Smooth muscle cell of the pulmonary artery (primary cell): ENCODE measurements at places on chromosomes 1 and 21. TPM values are rescaled to one million over a fixed set of nuclear protein-coding genes. Genes with fewer than 3 reads are reported as not detected.

The CDK18 gene
- total RNA-seq, result 6.4 and 11.1 TPM in 2 replicates

The DHCR24 gene
- 61.4 and 65.6 TPM in 2 replicates for total RNA-seq

The UQCRHL gene
- 1.4 and 1.5 TPM in 2 replicates for total RNA-seq

The CD1B gene
- not detected in 2 replicates for total RNA-seq

The CACNA1E gene
- 0.03 TPM in 1 of 2 replicates, not detected in the other for total RNA-seq

The HOOK1 gene
- not detected in 2 replicates for total RNA-seq

The FMO5 gene
- 0.43 and 1.4 TPM in 2 replicates for total RNA-seq

The MFAP2 gene
- total RNA-seq, result 13.0 and 39.9 TPM in 2 replicates

The PPP1R12B gene
- 19.4 and 21.9 TPM in 2 replicates for total RNA-seq

The ETNK2 gene
- 0.78 and 1.5 TPM in 2 replicates for total RNA-seq

The MAP3K7CL gene
- 17.3 and 43.7 TPM in 2 replicates for total RNA-seq

The TBX19 gene
- 1.2 and 1.7 TPM in 2 replicates for total RNA-seq

The CLCA1 gene
- not detected in 2 replicates for total RNA-seq

The TRIM58 gene
- total RNA-seq, result 0.07 and 0.13 TPM in 2 replicates

The SLFNL1 gene
- 0.46 and 0.86 TPM in 2 replicates for total RNA-seq

The GBP3 gene
- 12.1 and 19.3 TPM in 2 replicates for total RNA-seq

The FCAMR gene
- total RNA-seq, result not detected in 2 replicates

The NEK7 gene
- 285 and 301 TPM in 2 replicates for total RNA-seq

The CELA2B gene
- 0.59 TPM in 1 of 2 replicates, not detected in the other for total RNA-seq

The VCAM1 gene
- total RNA-seq, result 4.2 and 20.7 TPM in 2 replicates

The ESRRG gene
- total RNA-seq, result not detected in 2 replicates

The CD2 gene
- not detected in 2 replicates for total RNA-seq

The LCE1F gene
- not detected in 2 replicates for total RNA-seq

The ACTL8 gene
- total RNA-seq, result 0.07 TPM in 1 of 2 replicates, not detected in the other

The SPATA46 gene
- not detected in 2 replicates for total RNA-seq

The MLLT11 gene
- 4.5 and 8.2 TPM in 2 replicates for total RNA-seq

The ARTN gene
- total RNA-seq, result 0.07 and 0.63 TPM in 2 replicates

The S100A3 gene
- total RNA-seq, result 1.7 and 4.4 TPM in 2 replicates

The NKAIN1 gene
- 0.26 and 0.40 TPM in 2 replicates for total RNA-seq

The AMY2A gene
- not detected in 2 replicates for total RNA-seq

The MYOM3 gene
- 0.13 and 0.17 TPM in 2 replicates for total RNA-seq

The PLPP3 gene
- total RNA-seq, result 49.2 and 306 TPM in 2 replicates

The WDR64 gene
- not detected in 2 replicates for total RNA-seq

The OR14K1 gene
- not detected in 2 replicates for total RNA-seq

The SLC25A34 gene
- 0.73 and 1.3 TPM in 2 replicates for total RNA-seq

The SPATA6 gene
- 3.2 and 6.2 TPM in 2 replicates for total RNA-seq

The HES3 gene
- not detected in 2 replicates for total RNA-seq

The LHX8 gene
- total RNA-seq, result not detected in 2 replicates

The STIL gene
- 1.9 and 4.0 TPM in 2 replicates for total RNA-seq

The HUNK gene
- not detected in 2 replicates for total RNA-seq

The IL22RA1 gene
- 0.07 TPM in 1 of 2 replicates, not detected in the other for total RNA-seq

The PRELP gene
- 2.5 and 10.8 TPM in 2 replicates for total RNA-seq

The FAM43B gene
- total RNA-seq, result 0.07 and 0.13 TPM in 2 replicates

The APH1A gene
- 74.9 and 83.1 TPM in 2 replicates for total RNA-seq

The OR2T33 gene
- total RNA-seq, result not detected in 2 replicates
